ENCODE measurements at places on chromosomes 7 and 10. TPM values are rescaled to one million over a fixed set of nuclear protein-coding genes. Genes with fewer than 3 reads are reported as not detected.

LEP gene
- total RNA-seq: not detected

RET gene
- 0.18 TPM for total RNA-seq

CYP2C19 gene
- total RNA-seq: not detected

WDFY4 gene
- total RNA-seq: 1.0 TPM

MUC12 gene
- 0.48 TPM for total RNA-seq

MRC1 gene
- total RNA-seq: not detected
